ENCODE measurements at places on chromosomes 12 and 14.

- no peak for DNase-seq
Measured at GRCh38 chr12:91817517-91817916, 328.1 kb downstream of the BTG1 start.

DNA sequence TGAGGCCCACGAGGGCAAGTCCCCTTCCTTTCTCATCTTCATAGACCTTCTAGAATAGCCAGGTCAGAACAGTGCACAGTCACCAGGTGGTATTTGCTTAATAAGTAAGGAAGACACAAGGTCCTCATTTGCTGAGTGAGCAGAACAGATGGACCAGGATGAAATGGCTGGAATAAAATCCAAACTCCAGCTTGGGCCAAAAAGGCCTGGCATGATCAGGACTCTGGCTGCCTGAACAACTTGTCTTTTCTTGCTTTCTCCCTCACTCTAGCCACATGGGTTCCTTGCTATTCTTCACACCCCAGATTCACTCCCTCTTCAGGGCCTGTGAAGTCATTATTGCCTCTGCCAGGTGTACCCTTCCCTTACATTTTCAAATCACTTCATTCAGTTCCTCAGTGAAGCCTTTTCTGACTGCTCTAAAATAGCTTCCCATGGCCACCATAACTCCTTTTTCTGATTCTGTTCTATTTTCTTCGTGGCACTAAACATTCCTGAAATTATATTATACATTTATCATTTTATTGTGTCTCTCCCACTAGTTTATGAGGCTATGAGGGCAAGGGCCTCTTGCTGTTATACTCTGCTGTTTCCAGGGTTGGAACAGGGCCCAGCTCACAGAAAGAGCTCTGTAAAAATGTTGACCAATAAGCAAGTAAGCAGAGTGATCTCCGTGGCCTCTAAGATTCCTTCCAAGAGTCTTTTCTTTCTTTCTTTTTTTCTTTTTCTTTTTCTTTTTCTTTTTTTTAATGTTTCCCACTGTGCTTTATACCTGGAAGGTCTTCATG, 150.8 kb downstream of the TTC8 start:
- DNase-seq: no peak

- no peak for DNase-seq
Measured at GRCh38 chr12:16613199-16613598, 7.2 kb upstream of the LMO3 start.

DNA sequence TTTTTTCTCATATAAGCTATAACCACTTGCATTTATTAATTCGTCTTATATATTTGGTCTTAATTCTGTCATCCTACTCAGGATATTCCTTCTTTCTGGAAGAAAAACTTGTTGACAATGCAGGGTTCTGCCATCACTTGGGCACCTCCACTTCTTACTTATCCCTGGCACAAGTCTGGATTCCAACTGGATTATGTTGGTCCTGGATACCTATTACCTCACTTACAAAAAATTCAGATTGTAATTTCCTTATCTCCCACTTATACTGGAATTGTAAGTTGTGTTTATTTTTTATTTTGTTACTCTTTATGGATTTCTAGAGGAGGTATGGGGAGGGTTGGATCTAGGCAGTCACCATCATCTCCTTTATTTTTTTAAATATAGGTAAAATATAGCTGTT, 36.7 kb downstream of the LRRIQ1 start:
- DNase-seq: no peak

GRCh38 chr12:5690240-5690639, 254.8 kb downstream of the ANO2 start:
- no peak for DNase-seq

GRCh38 chr12:53365245-53365904, 14.6 kb upstream of the SP1 start:
- no peak for DNase-seq

DNA sequence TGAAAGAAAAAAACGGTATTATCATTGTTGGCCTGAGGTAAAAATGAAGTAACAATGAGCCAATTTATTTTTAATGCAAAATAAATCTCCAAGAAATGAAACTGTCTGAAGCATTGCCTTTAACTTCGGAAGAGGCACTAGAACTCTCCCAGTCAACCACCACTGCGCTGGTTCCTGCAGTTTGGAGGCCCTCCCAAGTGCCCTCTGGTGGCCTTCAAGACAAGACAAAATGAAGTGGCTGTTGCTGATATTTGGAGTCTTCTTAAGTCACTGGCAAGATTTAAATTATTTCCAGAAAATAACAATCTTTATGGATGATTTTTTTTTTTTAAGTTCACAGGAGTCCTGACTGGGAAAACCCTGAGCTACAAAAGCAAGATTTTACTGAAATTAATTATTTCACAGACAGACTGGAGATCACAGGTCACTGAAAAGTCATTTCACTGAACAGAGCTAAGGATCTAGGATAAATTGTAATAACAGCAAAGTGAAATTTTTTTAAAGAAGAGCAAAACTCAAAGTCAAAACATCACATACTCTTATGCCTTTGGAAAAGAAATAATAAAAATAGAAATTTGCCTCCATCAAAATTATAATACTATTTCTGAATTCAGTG, 58.2 kb downstream of the DICER1 start:
- DNase-seq: no peak

DNA sequence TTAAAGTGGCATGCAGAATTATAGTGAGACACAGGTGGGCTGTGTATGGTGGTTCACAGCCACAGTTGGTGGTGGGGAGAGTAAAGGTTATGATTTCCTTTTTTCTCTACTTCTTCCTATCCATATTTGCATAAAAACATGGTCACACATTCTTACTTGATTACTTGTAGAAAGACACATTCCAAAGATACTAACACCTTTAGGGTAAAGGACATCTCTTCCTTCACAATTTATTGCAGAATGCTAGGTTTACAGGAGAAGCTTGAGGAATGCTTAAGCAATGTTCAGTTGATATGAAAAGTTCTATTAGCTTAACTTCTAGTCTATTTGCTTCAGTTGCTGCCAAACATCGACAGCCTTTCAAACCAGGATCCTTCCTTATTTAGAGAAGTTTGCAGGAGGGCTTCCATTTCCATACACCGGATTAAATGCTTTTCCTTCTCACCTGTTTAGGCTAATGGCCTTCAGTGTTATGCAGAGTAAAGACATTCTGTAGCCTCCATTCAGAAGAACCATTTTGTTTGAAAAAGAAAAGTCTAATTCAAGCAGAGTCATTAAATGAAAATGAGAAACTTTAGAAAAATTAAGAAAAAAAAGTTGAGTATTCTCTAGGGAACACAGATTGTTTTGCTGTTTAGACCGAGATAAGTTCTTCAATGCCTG, 2.6 kb upstream of the PHC1 start:
- no peak for DNase-seq

DNA sequence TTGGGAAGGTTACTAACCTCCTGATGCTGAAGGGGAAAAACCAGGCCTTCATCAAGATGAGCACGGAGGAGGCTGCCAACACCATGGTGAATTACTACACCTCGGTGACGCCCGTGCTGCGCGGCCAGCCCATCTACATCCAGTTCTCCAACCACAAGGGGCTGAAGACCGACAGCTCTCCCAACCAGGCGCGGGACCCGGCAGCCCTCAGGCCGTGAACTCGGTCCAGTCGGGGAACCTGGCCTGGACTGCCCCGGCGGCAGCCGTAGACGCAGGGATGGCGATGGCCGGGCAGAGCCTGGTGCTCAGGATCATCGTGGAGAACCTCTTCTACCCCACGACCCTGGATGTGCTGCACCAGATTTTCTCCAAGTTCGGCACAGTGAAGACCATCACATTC, 133.0 kb upstream of the FUT8 start:
- DNase-seq: no peak

- DNase-seq: no peak
Measured at GRCh38 chr14:91867316-91867988, at the start of gene TC2N. Gene TC2N, minus strand, starts transcription at chr14:91867536. Its CDS starts 53,767 bp downstream, at chr14:91813769.

GRCh38 chr14:76958980-76959710, 69.4 kb downstream of the IRF2BPL start:
- DNase-seq: no peak

- no peak for DNase-seq
Measured at GRCh38 chr14:54058505-54058904, 101.9 kb upstream of the BMP4 start.

GRCh38 chr14:73794146-73794545, 57.5 kb upstream of the PTGR2 start:
- no peak for DNase-seq

DNA sequence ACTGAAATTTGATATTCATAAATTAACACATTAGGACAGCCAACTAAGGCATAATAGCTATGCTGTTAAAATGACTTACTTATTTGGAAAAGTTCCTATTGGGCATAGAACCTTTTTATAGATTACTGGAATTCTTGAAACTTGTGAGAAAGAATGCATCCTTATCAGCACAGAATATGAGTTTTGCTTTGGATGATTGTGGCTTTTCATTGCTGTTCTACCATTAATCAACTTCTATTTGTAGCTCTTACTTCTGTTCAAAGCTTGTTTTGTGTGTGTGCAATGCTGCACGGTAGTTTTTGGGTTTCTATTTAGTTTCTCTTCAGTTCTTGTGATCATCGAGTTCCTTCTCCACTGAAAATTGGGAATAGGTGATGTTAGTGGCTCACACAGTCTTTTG, 152.4 kb upstream of the PELI2 start:
- no peak for DNase-seq
